ENCODE measurements at places on chromosomes 6 and 20. TPM values are rescaled to one million over a fixed set of nuclear protein-coding genes. Genes with fewer than 3 reads are reported as not detected.

- no peak for DNase-seq
Measured at GRCh38 chr20:63035603-63036185, 28.9 kb upstream of the BHLHE23 start.

GRCh38 chr6:28643017-28643740 lies 117.5 kb downstream of the GPX5 start:
- DNase-seq, result peak; percentile 35

GRCh38 chr20:36061754-36062153 lies 92.8 kb upstream of the EPB41L1 start:
- DNase-seq, result no peak

BFSP1 gene
- 0.23 TPM for total RNA-seq

- peak; percentile 20 for DNase-seq
Measured at GRCh38 chr6:118558464-118559217, 10.5 kb downstream of the PLN start.

- DNase-seq, result no peak
Measured at GRCh38 chr6:163708466-163708865, 293.9 kb downstream of the QKI start.

OVOL2 gene
- total RNA-seq, result 0.41 TPM

- DNase-seq, result no peak
Measured at GRCh38 chr6:13522656-13523055, 35.3 kb upstream of the GFOD1 start.

LST1 gene
- total RNA-seq, result 27.0 TPM

COL12A1 gene
- not detected for total RNA-seq

DNA sequence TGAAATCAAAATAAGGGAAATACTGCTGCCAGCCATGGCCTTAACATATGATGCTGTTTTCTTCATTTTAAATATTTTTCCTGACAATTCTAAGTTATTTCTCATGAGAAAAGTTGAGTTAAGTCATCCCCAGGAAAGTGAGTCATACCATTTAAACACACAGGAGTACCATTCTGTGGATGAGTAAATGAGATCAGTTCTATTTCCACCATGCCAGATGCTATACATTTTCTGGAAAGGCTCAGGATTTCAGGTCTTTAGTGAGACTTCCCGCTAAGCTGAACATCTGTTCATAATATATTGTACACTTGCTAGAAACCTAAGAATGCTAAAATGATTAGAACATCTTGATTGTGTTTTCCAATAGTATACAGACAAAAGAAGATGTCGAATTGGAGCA lies 256.2 kb upstream of the MANEA start:
- DNase-seq, result no peak

- DNase-seq, result no peak
Measured at GRCh38 chr6:150902142-150902776, 36.8 kb downstream of the MTHFD1L start.

B3GALT4 gene
- total RNA-seq, result 10.1 TPM

GLO1 gene
- 101 TPM for total RNA-seq

GRCh38 chr6:48754641-48755040 lies 643.6 kb upstream of the PTCHD4 start:
- DNase-seq, result no peak

DNA sequence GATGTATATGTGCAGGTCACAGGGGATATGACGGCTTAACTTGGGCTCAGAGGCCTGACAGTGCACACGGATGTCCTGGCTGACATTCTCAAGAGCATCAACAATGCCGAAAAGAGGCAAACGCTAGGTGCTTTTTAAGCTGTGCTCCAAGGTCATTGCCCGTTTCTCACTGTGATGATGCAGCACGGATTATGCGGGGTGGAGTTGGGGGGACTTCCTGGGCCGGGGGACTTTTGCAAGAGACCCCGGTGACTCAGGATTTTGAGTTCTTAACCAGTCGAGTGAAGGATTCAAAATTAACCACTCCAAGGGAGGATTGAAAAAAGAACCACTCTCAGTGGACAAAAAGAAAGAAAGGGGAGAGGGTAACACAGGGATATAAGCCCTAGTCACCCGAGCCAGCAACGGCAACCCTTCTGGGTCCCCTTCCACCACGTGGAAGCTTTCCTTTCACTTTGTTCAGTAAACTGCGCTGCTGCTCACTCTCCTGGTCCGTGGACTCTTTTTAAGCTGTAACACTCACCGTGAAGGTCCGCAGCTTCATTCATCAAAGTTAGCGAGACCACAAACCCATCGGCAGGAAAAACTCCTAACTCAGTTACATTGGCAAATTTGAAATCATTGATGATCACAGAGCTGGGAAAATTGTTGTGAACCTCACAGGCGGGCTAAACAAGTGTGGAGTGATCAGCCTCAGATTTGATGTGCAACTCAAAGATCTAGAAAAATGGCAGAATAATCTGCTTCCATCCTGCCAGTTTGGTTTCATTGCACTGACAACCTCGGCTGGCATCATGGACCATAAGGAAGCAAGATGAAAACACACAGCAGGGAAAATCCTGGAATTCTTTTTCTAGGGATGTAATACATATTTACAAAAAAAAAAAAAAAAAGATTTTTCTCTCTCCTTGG lies 199.3 kb downstream of the ARID1B start:
- DNase-seq, result no peak

GRCh38 chr20:16175322-16175961 lies 397.8 kb downstream of the KIF16B start:
- DNase-seq, result no peak

GRCh38 chr6:40803897-40804702 lies 216.9 kb upstream of the LRFN2 start:
- no peak for DNase-seq

GLP1R gene
- total RNA-seq, result 2.1 TPM

C20orf144 gene
- 0.17 TPM for total RNA-seq

- peak; percentile 43 for DNase-seq
Measured at GRCh38 chr6:26122402-26122792, 35.2 kb downstream of the HFE start.

ARMC2 gene
- 2.9 TPM for total RNA-seq

- DNase-seq, result peak; percentile 63
Measured at GRCh38 chr6:118650582-118651281, 659 bp downstream of the CEP85L start.

NMBR gene
- not detected for total RNA-seq

GRCh38 chr20:45994761-45995493 lies 13.8 kb upstream of the MMP9 start:
- no peak for DNase-seq

RTN4IP1 gene
- 7.3 TPM for total RNA-seq

DNA sequence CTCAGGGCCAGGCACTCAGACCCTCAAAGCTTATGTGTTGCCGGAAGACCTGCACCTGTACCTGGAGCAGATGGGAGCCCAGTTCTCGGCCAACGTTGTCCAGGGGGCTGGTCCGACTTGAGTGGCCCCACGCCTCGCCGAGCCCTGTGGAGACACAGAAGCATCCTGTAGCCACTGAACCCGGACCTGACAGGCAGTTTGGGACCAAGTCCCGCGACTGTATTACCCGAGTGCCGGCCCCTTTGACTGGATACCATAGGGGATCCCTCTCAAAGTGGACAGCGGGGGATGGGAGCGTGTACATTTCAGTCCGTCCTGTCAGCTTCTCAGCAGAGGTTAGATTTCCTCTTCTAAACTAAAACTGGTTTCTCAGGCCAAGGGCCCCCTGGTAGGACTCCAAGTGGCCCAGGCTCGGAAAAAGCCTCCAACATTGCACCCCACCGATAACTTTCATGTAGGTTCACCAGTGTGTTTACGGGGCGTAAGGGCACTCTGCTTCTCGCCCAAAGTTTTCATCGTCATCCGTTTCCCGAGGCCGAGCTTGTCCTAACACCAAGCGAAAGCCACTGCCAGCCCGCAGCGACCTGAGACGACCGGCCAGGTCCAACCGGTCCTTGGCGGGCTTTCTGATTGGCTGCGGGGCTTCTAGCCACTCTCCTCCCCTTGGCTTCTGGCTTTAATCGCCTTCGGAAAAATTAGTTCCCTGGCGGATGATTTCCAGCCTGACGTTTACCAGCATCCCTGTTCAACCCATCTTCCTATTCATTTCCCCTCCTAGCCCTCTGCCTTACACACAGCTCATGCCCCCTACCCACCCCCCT lies 10.8 kb downstream of the SIM1 start:
- DNase-seq, result no peak

GRCh38 chr6:169545982-169546381 lies 155.8 kb downstream of the WDR27 start:
- DNase-seq, result no peak

DNA sequence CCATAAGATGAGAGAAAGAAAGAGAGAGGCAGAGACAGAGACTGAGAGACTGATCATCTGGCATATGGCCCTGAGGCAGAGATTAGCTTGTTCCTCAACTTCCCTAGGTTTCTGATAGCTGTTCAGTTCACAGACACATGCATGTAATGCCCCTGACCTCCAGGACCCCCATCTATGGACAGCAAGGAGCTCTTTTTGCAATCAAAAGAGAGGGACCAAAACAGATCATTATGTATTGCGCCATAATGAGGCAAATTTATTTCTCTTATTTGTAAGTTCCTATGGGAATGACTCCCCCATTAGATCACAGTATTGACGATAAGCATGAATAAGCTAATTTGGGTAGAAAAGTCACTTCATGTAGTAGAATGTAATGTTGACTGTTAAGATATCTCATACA lies 25.6 kb downstream of the KCNQ5 start:
- no peak for DNase-seq

GRCh38 chr20:59583428-59584277 lies 20.7 kb upstream of the PHACTR3 start:
- no peak for DNase-seq

GRCh38 chr20:32681175-32682084 lies 7.7 kb upstream of the C20orf203 start:
- DNase-seq, result no peak

BMP7 gene
- total RNA-seq, result 0.39 TPM

GRCh38 chr6:146543940-146544615 lies 445 bp downstream of the RAB32 start:
- peak; percentile 2 for DNase-seq

DNA sequence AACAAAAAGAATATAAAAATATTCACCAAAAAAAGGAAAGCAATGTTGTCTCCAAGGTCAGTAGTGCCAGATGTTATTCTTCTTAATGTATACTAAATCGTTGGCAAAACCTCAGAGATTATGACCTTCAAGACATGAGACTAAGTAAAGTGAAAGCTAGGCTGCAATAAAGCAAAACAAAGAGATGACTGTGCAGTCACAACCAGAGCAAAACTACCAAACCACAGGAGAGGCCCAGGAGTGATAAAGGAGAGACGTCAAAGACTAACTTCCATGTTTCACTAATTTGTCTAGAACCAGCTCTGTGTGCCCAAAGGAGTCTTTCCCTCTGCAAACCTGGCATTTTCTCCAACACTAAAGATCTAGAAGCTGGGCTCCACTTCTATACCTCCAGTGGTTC lies 155.9 kb upstream of the POU3F2 start:
- no peak for DNase-seq

NNAT gene
- 0.93 TPM for total RNA-seq

GRCh38 chr6:135451617-135452190 lies 45.8 kb downstream of the AHI1 start:
- DNase-seq, result no peak

- DNase-seq, result no peak
Measured at GRCh38 chr20:44142413-44142812, 44.6 kb downstream of the JPH2 start.

GRCh38 chr20:48636301-48636700 lies 191.5 kb downstream of the PREX1 start:
- no peak for DNase-seq

GRCh38 chr6:116165596-116165995 lies 39.7 kb upstream of the COL10A1 start:
- DNase-seq, result no peak

DNA sequence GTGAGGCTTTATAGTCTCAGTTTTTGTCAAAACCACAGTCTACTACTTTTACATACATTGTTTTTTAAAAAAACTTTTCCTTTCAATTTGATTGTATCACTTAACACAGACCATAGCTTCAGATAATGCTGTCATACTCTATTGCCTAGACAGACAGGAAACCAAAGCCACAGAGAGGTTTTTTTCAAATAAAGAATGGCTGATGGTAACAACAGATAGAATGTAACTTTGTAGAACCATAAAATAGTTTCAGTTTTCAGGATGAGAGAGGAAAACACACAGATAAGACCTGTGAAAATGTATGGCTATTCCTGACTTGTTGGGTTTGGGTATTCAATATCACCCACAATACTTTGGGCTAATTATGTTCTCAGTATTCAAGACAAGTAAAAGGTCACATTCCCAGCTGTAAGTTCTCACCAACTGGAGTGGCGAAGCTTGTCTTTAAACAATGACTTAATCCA lies 94.0 kb downstream of the ADGRG6 start:
- no peak for DNase-seq

SYCP2L gene
- total RNA-seq, result 0.14 TPM

RIPOR3 gene
- total RNA-seq, result 0.14 TPM

- no peak for DNase-seq
Measured at GRCh38 chr6:131033631-131034030, 29.4 kb downstream of the EPB41L2 start.

- no peak for DNase-seq
Measured at GRCh38 chr6:133254552-133255228, 13.5 kb downstream of the EYA4 start.

- no peak for DNase-seq
Measured at GRCh38 chr6:81242624-81243023, 509.9 kb downstream of the TENT5A start.

PNPLA1 gene
- total RNA-seq, result not detected

GRCh38 chr6:33380272-33380981 lies 11.2 kb upstream of the KIFC1 start:
- no peak for DNase-seq

ID4 gene
- total RNA-seq, result not detected

GRCh38 chr6:14109411-14109826 lies 8.2 kb upstream of the CD83 start:
- no peak for DNase-seq

DNA sequence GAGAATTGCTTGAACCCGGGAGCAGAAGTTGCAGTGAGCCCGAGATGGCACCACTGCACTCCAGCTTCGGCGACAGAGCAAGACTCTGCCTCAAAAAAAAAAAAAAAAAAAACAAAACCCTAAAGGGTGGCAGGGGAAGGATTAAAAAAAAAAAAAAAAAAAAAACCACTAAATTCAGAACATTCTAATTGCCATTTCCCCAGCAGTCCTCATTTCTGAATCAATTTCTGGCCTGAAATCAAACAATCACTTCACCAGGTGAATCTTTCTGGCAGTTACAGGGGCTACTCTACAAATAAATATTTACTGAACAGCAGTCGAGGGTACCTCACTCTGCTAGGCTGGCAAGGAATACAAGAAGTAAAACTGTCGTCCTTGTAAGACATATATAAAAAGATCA lies 1.2 kb downstream of the UQCC1 start:
- DNase-seq, result no peak

GRCh38 chr6:7974565-7974937 lies 64.0 kb upstream of the TXNDC5 start:
- DNase-seq, result no peak

GRCh38 chr6:74467533-74468215 lies 738.2 kb downstream of the COL12A1 start:
- no peak for DNase-seq

BACH2 gene
- 111 TPM for total RNA-seq

GRCh38 chr6:30258204-30258603 lies 45.0 kb upstream of the TRIM26 start:
- DNase-seq, result peak; percentile 50

WFDC9 gene
- total RNA-seq, result not detected

FRMD1 gene
- total RNA-seq, result 0.05 TPM
